Fibroblast of skin of right quadriceps (primary cell): ENCODE measurements at places on chromosomes 4 and X.
A peak's percentile ranks its signal among the peaks of the same experiment; 100 is the strongest.

- DNase-seq = peak; percentile 52
Measured at GRCh38 chrX:133985164-133985966, at the start of gene GPC3. TSS of gene GPC3 (minus strand) at chrX:133985594.

GRCh38 chr4:8694651-8695151 is 102.1 kb downstream of the CPZ start:
- DNase-seq = no peak

GRCh38 chrX:153870288-153870690 is 15.7 kb downstream of the L1CAM start:
- no peak for DNase-seq

DNA sequence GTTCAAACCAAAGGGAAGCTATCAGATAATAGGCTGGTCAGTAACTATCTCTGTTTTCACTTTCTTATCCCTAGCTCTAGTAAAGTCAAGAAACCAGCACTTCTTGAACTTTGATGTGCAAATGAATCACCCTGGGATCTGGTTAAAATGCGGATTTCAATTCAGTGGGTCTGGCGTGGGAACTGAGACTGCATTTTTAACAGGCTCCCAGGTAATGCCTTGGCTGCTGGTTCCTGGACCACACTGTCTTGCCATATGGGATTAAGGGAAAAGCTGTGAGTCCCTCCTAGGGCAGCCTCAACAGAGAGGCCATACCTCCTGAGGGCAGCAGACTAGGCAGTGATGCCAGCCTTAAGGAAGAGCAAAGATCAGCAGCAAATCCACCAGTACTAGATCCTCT is 1.7 kb downstream of the RNF175 start:
- DNase-seq = no peak

DNA sequence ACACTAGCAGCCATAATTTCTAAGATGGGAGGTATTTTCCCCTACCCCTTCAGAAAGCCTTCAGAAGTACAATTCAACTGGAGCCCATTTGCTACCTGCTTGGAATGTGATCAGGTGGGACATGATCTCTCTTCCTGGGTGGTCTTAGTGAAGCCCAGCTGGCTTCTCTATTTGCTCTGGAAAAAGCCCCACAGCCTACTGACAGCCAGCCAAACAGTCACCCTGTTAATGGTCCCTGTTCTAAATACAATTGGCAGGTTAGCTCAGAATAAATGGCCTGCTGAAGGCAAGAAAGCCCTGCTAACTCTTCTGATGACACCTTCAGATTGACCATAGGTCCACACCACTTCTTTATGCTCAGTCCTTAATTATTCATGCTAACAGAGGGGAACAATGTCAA is 39.9 kb downstream of the HS6ST2 start:
- no peak for DNase-seq

GRCh38 chrX:53237056-53237455 is 12.0 kb upstream of the KDM5C start:
- DNase-seq = no peak

GRCh38 chr4:69782651-69783310 is 22.4 kb upstream of the SULT1B1 start:
- DNase-seq = no peak

GRCh38 chr4:135277980-135278315 is 1076.4 kb upstream of the PABPC4L start:
- DNase-seq = no peak

- peak; percentile 13 for DNase-seq
Measured at GRCh38 chr4:90328558-90328957, 201.4 kb downstream of the CCSER1 start.

- DNase-seq = peak; percentile 61
Measured at GRCh38 chrX:1153940-1154339, 58.5 kb downstream of the CRLF2 start.

DNA sequence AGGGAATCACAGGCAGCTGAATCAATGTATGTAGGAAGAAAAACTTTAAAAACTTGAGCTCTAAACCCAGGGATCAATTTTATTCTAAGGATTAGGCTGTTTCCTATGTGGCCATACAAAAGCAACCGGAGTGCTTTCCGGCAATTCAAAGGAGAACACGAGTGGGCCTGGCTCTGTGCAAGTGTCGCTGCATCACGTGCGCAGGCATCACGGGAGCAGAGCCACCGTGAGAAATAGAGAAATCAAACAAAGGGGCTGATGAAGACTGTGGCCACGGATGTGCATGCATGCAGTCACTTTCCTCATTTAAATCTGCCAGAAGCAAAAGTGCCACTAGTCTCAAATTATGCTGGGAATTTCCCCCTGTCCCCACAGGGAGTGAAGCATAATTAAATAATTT is 196.9 kb downstream of the NSUN7 start:
- DNase-seq = no peak

- no peak for DNase-seq
Measured at GRCh38 chrX:37895795-37896510, 48.6 kb upstream of the DYNLT3 start.

- DNase-seq = no peak
Measured at GRCh38 chr4:182343453-182343852, 100.3 kb downstream of the TENM3 start.

- DNase-seq = no peak
Measured at GRCh38 chrX:9241427-9241826, 207.5 kb upstream of the FAM9B start.

- no peak for DNase-seq
Measured at GRCh38 chr4:36198068-36198808, 46.1 kb downstream of the ARAP2 start.

GRCh38 chrX:115372152-115372551 is 82.6 kb downstream of the LUZP4 start:
- DNase-seq = peak; percentile 73

DNA sequence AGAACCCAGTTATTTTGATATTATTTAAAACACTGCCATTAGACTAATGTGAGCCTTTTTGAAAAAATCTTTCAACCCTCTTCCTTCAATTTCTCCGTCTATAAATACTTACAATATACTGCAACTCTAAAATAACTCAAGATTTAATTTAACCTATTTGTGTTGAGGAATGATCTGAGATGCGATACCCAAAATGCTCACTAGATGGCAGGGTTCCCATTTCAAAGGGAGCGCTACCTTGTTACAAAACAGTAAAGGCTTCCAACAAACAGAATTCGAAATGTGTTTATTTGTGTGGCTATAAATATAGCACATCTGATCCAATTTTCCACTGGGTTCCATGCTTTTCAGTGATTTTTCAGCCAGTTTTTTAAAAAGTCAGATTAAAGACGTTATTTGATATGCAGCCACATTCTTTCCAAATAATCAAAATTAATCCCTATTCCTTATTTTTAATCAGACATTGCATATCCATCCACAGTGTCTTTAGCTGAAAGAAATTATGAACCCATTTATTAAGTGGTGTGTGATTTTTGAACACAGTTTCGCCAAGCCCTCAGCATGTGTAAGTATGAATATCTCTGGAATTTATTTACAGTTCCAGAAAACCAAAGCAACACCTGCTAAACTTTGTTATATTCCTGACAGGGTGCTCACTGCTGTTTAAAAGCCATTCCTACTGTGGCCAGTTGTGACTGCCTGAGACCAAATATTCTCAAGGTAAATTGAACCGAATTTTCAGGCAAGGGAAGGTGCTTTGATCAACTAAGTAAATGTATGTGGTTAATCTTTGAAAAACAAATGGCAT is 668.0 kb upstream of the LCORL start:
- peak; percentile 57 for DNase-seq

DNA sequence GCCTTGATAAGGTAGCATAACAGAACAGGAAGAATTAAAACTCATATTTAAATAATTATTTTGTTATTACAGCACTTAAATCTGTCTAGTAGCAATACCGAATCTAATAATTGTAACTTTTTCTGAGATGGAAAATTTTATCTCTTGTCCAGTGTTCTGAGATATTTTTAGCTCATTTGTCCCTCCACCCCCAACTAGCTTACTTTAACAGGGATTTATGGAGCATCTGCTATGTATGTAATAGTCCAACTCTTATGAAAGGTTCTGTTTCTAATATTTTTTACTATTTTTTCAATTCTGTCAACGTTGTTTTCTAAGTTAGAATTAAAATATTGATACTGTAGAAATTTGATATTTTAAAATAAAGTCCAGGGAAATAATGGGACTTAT is 38.2 kb upstream of the NUDT6 start:
- peak; percentile 2 for DNase-seq

GRCh38 chr4:158769175-158769921 is 522 bp downstream of the FNIP2 start:
- DNase-seq = peak; percentile 28

GRCh38 chr4:164748375-164748774 is 5.6 kb upstream of the SMIM31 start:
- DNase-seq = peak; percentile 5

DNA sequence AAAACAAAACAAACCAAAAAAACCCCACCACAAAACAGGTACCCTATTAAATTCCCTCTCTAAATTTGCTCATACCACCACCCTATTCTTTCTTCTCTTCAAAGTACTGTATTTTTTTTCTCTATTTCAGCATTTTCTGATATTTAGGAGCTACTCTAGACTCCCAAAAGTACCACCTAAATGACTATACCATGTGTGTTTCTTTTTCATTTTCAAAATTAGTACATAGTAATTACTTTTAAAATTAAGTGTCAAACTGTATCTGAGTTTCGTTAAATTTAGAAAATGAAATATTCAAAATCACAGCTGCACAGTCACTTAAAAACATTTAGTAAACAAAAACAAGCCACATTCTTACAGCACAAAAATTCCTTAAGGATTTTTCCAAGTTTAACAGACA is 161.7 kb downstream of the FBXW7 start:
- no peak for DNase-seq

- DNase-seq = no peak
Measured at GRCh38 chrX:54045563-54046228, 1.4 kb upstream of the PHF8 start.

- peak; percentile 50 for DNase-seq
Measured at GRCh38 chr4:85963231-85963630, 396.6 kb downstream of the MAPK10 start.

DNA sequence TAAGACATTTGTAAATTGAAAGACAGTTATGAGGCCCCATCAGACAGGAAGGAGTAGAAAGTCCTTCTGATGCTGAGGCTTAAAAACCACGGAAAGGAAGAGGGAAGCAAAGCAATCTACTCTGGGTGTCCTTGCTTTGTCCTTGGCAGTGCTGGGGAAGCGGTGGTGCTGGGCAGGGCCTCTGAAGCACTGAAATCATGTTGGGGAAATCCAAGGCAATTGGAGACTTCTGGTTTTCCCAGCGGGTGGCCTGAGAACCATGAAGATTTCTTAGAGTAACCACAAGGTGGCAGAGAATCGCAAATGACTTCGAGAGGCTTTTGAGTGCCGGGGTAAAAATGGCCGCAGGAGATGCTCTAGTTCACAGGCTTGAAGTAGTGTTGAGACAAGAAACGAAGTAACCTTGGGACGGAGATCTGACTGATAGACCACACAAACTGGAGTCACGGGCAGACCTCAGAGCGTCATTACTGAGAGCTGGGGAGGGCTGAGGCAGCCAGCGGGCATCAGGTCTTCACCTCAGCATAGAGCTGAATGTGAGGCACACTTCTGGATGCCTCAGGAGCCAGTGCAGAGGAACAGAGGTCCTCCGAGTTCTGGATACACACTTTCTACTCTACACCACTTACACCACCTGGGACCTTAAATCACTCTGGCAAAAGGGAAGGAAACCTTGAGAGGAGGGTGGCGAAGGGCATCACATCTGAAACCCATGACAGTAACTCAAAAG is 130.7 kb upstream of the GPRIN3 start:
- DNase-seq = peak; percentile 28

DNA sequence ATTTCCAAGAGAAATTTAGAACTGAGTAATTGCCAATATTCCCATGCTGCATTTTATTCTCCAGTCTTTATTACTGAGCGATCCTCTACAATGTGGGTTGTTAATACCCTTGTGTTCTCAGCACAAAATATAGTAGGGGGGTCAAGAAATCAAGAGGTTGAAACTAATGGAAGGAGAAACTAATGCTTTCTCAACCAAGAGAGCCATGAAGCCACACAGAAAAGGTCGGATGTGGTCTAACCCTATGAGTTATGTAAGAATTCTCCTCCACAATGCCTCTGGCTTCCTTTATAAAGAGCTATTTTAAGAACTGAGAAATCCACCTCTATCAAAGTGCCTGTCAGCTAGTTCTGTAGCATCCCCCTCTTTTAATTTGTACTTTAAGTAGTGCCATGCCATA is 268.5 kb downstream of the CHIC1 start:
- no peak for DNase-seq

DNA sequence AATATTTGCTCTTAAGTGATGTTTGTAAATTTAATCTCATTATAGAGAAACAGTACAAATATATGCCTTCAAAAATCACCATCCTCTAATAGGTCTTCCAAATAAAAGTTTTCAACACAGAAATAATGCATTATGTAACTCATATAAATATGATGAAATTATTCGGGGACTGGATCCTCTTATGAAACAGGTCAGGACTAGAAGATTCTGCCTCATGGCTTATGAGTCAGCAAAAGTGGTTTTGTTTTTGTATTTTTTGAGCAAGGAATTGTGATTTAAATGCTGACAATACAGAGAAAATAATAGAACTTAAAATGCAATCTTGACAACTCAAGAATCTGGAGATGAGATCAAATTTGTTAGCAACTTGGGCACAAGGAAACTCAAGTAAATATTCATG is 179.7 kb upstream of the NDP start:
- DNase-seq = no peak

GRCh38 chrX:48899078-48899410 is 1.3 kb downstream of the PQBP1 start:
- no peak for DNase-seq

GRCh38 chr4:88008122-88008742 is 797 bp downstream of the PKD2 start:
- DNase-seq = peak; percentile 57

- no peak for DNase-seq
Measured at GRCh38 chrX:154441564-154441963, 2.4 kb upstream of the FAM50A start.

DNA sequence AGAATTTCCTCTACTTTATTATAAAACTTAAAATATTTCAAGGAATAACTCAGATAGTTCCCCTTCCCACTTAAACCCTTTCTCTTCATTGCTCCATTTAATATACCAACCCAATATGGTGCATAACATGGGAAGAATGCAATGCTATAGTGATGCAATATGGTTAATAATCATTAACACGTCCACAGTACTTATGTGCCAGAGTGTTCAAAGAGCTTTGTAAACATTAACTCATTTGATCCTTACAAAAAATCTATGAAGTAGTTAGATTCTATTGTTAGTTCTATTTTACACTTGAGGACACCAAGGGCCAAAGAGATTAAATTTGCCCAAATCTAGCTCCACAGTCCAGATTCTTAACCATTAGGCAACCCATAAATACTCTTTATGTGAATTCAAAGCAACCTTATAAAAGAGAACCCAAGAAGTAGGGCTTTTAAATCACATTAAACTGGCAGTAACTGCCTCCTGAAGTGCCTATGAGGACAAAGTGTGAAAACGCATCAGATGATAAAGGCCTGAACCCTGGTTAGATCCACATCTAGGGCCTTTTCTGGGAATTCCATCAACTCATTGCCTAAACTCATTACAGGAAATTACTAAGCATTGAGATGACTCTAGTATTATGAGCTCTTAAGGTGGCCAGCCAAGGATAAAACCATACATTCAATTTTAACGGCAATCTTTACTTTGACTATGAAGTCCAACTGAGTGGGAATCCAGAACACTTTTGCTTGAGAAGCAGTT is 94.3 kb downstream of the AREG start:
- peak; percentile 40 for DNase-seq

GRCh38 chr4:183960046-183960420 is 54.9 kb downstream of the STOX2 start:
- DNase-seq = peak; percentile 78
